Brain (organoid and tissue), 16 donors: ENCODE measurements at places on chromosomes 7 and 10.

DNA sequence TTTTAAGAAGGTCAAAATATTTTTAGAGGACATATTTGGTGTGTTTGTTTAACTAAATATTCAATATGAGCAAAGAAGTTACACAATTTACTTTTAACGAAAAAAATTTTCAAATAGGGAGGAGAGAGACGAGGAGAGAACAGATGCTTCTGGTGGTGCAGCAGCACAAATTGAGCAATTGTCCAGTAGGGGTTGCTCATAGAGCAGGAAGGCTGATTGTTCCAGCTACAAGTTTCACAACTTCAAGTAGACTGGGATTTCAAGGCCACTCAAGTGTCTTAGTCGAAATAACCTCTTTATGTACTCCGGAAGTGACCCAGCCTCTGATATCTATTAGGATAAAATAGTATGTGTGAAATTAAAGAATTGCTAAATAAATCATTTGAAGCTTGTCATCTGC is 197.9 kb downstream of the HDAC9 start:
- no peak for DNase-seq

DNA sequence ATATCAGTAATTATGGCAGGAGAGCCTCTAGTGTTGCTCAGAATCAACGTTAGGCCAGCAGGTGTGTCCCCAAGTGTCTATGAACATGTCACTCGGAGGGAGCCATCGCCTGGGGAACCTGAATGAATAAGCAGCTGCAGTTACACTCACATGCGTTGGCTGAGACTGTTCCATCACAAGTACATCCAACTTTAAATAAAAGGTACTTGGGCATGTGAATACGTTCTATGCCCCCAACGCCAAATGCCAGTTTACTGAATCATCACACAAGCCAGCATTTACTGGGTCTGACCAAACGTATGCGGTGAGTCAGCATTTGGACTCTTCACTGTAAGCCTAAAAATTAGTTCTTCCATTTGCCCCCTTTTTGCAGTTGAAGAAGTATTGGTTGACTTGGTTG is 207.6 kb upstream of the PLXNA4 start:
- no peak for DNase-seq

GRCh38 chr7:149130572-149131198 is 4.6 kb upstream of the ZNF425 start:
- DNase-seq = no peak

GRCh38 chr7:84975586-84976185 is 211.2 kb downstream of the SEMA3D start:
- peak; percentile 26 for DNase-seq

DNA sequence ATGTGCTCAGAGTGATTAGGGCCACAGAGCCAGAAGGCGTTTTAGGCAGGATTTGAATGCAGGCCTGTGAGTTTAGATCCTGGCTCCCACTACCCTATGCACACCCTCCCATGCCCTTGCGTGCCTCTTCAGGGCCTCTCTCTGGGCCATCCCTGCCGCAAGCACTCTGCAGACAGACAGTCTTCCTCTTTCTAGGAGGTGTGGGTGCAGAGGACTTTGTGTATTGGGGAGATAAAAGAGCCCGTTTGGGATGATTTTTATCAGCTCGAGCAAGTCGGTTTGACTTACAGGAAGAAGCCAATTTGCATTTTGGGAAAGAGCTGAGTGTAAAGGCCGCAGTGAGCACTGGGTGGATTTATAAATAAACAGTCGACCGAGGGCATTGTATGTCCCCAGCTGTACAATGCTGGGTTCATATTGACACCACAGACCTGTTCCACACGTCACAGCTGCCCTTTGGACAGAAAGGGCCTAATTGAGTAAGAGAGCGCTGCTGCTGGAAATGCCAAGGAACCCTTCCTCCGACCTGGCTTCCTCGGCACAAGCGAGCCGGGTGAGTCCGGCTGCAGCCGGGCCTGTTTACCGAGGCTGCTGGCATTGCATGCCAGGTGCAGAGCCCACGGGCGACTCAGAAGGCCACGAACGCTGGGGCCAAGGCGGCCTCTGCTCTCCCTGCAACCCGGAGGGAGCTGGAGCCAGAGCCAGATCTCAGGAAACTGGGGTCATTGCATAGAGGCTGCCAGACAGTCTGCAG is 25.1 kb downstream of the ZMIZ1 start:
- peak; percentile 50 for DNase-seq

DNA sequence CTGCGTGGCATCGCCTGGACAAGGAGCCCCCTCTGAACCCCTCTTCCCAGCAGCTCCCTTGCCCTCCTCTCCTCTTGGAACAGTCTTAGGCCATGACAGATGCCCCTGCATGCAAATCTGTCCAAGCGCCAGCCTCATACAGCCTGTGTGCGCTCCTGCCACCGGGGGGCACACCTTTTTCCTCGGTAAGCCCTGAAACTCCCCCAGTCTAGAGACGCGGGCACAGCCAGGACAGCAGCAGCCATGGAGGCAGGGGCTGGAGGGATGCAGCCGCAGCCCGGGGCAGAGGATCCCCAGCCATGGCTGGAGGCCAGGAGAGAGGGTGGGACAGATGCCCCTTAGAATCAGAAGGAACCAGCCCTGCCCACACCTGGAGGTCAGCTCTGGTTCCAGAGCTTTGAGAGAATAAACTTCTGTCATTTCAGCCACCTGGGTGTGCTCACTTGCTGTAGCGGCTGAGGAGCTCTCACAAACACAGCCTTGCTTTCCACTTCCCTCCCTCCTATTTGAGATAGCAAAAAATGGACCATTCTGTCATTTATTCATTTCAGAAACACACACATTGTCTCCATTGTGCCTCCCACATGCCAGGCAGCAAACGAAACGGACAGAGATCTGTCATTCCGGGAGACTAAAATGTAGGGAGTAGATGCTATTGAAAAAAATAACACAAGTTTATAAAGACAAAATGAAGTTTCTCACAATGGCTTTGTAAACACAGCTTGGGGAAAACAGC is 241.5 kb downstream of the WDR37 start:
- DNase-seq = no peak

DNA sequence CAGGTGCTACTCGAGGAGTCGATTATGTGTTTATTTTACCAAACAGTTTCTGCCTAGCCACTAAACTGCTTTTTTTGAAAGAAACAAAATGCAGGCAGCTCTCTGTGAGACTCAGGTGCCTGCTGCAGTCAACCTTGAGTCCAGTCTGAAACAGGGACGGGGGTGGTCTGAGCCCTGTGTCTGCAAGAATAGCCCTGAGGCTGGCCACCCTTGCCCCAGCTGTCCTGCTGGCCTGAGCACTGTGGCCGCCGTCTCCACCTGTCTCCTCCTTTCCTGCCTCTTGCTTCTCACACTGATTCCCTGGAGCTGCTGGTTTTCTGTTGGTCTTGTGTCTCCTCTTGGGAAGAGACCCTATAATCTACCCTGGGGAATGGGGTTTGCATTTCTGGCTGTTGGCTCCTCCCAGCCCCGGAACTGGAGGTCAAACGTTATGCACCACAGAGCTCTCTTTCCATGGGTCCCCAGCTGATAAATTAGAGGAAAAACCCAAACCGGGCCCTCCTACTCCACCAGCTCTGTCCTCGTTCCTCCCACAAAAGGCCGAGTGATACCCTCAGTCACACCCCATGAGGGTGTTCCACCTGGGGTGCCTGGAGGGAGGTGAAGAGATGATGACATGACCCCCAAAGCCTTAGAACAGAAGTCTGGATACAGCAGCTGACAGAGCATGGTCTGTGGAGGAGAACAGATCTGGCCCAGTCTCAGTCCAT is 15.0 kb upstream of the SLC18A3 start:
- DNase-seq = no peak

DNA sequence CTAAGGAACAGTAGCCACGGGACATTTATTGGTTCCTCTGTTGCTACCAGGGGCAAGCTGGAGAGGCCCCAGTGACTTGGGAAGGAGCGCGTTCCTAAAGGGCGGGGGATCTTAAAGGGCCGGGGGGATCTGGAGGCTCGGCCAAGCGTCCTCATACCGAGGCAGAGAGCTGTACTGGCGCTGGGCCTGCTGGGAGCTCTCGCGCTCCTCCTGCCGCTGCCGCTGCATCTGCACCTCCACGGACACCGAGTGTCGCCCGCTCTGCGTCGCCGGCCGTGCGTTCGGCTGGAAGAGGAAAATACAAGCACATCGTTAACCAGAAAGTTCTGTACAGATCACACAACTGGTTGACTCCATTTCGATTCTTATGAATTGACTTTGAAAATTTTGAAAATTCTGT is 695.6 kb downstream of the PARD3 start:
- DNase-seq = no peak

GRCh38 chr10:27771231-27771630 is 25.6 kb upstream of the MKX start:
- no peak for DNase-seq

DNA sequence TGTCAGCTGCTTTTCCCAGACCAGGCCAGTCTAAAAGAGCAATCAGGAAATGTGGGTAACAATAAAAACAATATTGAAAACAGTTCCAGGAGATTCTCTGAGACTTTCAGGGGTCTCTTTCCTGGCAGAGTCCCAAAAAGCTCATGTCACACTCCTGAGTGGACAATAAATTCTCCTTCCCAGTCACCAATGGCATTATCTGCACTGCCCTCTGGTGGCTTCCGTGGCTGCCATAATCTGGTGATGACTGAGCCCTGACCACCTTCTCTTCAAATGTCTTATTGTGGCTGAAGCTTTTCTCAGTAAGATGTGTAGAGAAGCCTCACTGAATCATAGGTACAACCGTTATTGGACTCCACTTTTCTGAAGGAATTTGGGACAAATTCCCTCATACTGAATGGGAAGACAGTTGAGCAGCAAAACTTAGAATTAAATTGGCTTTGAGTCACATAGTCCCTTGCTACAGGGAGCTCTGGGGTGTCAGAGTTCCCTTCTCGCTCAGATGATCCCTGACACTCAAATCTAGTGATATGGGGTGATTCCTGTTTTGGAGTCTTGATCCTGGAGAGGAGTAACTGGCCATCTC is 24.4 kb upstream of the ASAH2 start:
- DNase-seq = no peak

DNA sequence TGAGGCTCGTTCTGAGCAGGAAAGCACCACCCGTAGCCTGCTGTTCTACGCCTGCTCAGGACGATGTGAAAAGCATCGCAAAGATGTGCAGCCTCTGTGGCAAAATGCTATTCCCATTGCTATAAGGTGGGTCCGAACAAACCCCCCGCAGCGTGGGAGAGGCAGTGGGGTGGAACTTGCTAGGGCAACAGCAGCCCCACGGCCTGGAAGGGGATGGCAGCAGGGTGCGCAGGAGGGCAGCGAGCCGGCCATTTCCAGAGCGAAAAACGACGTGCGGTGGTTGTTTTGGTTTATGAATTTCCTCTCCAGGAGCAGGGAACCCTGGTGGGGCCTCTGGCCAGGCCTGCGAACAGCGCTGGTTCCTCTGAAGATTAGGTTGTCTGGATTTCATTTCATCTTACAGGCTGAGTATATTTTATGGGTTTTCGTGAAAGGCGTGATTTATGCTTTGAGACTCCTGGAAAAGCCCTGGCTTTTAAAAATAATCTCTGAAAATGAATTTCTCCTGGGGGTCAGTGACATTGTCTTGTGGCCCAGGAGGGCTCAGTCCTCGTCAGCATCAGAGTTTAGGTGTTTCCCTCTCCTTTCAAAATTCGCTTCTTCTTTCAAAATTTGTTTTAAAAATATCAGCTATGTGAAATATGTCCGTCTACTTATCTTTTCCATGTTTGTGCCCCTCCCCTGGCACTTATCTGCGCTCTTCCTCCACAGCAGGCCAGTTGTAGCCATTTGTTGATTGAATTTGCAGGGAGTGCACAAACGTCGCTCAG is 42.3 kb upstream of the UBE3C start:
- DNase-seq = no peak

DNA sequence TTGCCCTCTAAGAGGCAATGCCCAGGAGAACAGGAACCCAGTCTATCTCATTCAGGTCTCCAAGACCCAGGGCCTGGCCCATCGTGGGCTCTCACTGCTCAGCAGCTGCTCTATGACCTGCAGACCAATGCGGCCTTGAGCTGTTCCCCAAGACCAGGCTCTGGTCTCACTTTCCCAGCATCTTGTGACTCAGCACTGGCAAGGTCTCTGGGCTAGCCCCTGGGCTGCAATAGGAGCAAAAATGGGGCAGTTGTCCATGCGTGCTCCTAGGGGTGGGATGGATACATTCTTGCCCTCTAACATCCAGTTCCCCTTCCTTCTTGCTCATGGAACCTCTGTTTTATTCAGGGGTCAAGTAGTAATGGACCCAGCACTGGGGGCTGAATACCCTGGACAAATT is 13.5 kb downstream of the GCK start:
- DNase-seq = no peak

DNA sequence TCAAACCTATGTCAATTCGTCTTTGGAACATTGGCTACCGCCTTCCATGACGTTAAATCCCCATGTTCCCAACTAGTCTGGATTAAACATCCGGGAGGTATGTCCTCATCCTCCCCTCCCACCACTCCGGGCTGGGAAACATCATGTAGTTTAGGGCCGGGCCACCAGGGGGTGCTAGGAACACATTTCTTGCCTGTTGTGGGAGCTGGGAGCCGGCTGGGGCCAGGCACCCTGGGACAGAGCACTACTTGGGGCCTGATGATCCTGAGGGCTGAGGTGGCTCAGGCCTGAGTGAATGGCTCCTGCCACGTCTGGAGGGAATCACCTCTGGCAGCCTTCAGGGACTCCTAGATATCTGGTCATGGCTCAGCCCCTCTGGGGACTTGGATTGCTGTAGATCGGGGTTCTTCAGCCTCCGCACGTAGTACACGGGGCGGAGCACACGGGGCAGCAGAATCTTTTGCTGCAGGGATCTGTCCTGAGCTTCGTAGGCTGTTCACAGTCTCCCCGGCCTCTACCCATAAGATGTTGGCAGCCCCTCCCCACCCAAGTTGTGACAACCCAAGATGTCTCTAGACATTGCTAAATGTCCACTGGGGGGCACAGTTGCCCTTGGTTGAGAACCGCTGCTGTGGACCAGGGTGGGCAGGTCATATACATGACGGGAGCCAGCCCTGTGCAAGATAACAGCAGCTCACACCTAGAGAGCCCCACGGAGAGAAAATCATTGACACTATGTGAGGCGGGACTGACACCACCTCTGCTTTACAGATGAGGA is 141.2 kb upstream of the ZNF716 start:
- no peak for DNase-seq

DNA sequence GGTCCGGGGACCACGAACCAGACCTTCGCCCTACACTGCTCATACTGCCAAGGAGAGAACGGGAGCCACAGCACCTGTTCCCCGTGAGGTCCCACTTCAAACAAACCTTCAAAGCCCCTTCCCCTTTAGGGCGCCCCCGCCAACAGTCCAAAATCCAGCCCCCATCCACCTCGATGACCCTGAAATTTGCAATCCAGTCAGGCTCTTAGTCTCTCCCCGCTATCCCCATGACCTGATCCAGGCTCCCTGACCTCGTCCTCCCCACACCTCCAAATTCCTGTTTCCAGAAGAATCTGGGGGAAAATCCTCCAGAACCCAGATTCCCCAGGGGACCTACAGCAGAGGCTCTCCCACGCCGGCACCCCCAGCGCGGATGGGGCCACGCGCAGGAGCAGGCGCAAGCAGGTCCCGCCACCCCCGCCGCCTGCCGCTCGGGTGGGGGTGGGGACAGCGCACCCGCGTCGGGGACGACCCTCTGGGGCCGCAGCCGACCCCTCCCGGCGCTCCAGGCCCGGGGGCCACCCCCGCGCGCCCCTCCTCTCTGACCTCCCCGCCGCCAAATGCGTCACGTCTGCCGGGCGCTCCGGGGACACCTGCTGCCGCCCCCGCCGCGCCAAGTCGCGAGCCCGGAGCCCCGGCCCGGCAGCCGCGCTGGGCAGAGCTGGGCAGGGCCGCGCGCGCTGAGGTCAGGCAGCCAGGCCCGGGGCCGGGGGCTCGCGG is 753 bp downstream of the CAMK2B start:
- DNase-seq = no peak
